ENCODE measurements at places on chromosomes 1 and 21.

- peak; percentile 13 for DNase-seq
Observed at GRCh38 chr1:82030830-82031229, 230.1 kb downstream of the ADGRL2 start.

GRCh38 chr1:184376369-184376768, 10.5 kb upstream of the C1orf21 start:
- no peak for DNase-seq

DNA sequence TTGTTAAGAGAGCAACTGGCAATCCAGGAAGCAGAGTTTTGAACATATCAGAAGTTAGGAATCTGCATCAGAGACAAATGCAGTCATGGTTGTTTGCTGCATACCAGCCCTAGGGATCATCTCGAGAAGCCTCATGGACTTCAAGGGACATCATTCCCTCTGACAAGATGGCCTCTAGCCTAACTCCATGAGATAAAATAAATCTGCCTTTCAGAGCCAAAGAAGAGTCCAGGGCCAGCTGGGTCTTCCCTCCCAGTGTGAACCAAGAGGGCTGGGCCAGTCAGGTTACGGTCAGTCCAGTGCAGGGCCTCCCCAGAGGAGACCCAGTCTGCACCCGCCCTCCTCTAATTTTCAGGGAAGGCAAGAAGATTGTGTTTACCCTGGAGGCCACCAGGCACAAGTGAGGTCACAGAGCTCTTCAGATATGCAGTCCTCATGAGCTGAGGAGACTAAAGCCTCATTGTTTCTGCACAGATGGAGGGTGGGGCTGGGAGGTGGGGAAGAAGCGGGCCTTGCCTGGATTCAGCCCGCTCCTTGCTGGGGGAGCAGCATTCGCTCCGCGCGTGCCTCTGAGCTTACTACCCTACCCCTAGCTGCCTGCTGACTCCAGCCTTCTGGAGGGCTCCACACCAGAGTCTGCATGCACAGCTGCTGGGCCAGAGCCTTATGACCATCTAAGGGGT, 52.8 kb downstream of the CAPN2 start:
- no peak for DNase-seq

DNA sequence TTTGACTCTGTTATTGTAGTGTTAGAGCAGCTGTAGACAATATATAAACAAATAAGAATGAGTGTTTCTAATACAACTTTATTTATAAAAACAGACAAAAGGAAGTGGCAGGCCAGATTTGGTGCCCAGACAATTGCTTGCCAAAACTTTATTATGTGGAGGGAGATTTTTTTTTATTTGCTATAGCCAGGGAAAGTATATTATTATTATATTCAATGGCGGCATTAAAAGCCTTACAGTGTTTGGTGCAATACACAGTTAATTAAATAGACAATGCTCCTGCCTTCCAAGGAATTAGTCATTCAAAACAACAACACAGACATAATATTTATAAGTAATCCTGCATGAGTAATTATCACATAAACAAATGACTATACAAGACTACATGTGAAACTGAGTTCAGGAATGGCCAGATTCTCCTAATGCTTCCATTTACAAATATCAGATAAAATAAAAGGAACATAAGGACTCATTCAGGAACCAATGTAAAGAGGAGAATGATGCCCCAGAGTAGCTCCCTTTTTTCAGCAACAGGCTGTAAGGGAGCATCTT, 10.6 kb upstream of the RC3H1 start:
- DNase-seq, result no peak

DNA sequence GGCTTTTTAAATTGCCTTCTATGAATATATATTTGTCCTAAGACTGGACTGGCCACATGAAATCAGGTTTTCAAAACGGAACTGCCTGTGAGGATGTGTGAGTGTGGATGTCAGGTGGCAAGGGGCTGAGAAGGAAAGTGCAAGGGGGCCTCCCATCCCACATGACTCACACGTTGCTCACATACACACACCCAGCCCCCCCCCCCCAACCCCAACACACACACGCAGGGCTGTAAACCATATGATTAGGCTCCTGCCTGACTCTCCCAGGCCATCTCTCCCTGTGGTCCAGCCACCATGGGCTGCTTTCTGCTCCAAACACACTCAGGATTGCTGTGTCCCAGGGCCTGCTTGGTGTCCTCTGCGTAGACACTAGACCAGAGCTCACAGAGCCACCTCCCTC, 22.4 kb downstream of the DEGS1 start:
- DNase-seq, result no peak

DNA sequence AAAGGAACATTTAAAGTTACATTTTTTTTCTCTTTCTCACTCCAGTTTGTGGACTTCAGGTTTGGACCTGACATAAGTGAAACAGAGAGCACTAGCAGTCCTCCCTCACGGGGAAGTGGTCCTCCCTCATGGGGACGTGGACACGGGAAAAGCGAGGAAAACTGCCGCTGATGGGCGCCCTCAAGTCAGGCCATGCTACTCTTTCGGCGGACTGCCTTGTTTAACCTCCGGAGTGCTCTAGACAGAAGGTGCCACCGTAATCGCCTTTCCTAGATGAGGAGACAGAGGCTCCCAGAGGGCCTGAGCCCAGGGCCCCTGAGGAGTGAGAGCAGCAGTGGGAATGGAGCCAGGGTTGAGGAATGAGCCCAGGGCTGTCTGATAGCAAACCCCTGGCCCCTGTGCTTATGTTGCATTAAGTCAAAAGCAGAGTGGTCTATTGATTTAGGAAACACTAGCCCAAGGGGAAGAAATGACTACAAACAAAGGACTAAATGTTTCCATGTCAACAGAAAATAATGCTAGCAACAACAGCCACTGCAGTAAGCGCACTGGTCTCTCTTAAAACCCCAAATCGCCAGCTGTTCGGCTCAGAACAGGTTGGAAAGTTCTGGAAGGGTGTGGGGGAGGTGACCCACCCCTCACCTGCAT, 84.1 kb downstream of the DMRTB1 start:
- DNase-seq, result no peak

DNA sequence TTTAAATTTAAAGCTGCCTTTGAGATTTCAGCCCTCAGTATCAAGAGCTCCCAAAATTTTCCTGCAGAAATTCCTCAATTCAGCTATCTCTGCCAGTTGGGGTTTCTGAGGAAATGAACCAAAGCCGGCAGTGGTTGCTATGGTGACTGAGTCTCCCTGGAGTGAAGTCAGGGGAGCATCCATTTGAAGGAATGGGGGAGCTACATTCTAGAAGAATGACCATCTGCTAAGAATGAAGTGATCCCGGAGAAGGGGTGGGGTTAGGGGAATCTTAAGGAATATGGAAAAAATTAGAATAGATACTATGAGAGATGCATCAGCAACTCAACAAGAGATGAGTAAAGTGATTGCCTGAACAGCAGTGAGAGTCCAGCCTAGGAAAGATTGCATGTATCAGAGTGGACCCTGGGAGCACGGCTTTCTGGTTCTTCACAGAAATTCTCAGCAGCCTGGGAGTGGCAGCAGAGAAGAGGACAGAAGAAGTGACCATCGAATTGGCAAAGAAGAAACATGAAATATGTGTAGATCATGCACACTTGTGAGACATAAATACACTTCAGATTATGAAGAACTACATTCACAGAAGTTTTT, 94.7 kb downstream of the CHD1L start:
- DNase-seq, result no peak

- DNase-seq, result no peak
Observed at GRCh38 chr1:81225789-81226602, 574.7 kb upstream of the ADGRL2 start.

- DNase-seq, result no peak
Observed at GRCh38 chr21:42451941-42452340, 44.1 kb downstream of the RSPH1 start.

GRCh38 chr1:203153989-203154821, 21.4 kb downstream of the MYBPH start:
- DNase-seq, result no peak

DNA sequence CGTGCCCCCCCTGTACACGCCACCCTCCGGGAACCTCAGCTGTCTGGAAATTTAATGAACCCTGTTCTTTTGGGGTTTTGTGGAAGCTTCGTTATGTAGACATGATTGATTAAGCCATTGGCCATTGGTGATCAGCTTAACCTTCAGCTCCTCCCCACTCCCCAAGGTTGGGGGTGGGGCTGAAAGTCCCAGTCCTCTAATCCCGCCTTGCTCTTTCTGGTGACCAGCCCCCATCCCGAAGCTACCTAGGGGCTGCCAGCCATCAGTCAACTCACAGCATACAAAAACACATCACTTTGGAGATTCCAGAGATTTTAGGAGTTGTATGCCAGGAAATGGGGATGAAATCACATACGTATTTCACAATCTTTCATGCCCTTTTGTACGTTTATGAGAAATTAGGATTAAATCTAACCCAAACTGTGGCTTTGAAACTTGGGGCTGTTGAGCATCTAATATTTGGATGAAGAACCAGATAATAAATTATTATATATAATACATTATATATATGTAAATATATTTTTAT, 52.3 kb downstream of the BACE2 start:
- no peak for DNase-seq

GRCh38 chr1:36386265-36387140, 779 bp upstream of the STK40 start:
- peak; percentile 98 for DNase-seq

DNA sequence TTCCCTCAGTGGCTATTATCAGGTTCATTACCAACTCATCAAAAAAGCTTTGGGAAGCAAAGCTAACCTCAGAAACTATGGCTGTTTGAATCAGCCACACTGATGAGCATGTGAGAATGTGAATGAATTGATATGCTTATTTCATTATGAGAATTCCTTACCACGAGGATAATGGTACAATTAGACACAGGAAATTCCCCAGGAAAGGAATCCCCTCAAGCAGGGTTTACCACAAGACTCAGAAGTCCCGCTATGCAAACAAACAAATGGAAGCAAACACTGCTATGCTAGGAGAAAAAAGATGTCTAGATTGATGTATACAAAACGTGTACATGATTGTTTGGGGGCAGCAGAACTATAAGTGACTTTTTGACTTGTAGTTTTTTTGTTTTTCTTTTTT, 205.0 kb downstream of the HMCN1 start:
- no peak for DNase-seq

GRCh38 chr1:178530037-178530402, 17.1 kb downstream of the TEX35 start:
- peak; percentile 42 for DNase-seq

DNA sequence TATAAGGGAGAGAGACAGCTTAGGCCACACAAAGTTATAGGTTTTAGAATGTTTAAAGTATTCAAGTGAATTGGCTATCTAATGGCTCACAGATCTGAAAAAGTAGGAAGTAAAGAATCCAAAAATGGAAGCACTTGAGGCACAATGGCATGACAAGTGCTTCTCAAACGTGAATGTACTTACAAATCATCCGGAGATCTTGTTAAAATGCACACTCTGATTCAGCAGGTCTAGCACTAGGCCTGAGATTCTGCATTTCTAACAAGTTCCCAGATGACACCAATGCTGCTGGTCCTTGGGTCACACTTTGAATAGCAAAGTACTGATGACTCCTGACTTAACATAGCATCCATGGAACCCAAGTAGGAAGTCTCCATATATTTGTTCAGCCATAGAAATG, 20.9 kb upstream of the AGL start:
- DNase-seq, result no peak

- DNase-seq, result no peak
Observed at GRCh38 chr1:107432108-107432507, 291.3 kb downstream of the NTNG1 start.

GRCh38 chr1:203534526-203534925, 40.6 kb downstream of the OPTC start:
- DNase-seq, result no peak

- DNase-seq, result peak; percentile 55
Observed at GRCh38 chr1:87392248-87393192, 63.8 kb downstream of the LMO4 start.

DNA sequence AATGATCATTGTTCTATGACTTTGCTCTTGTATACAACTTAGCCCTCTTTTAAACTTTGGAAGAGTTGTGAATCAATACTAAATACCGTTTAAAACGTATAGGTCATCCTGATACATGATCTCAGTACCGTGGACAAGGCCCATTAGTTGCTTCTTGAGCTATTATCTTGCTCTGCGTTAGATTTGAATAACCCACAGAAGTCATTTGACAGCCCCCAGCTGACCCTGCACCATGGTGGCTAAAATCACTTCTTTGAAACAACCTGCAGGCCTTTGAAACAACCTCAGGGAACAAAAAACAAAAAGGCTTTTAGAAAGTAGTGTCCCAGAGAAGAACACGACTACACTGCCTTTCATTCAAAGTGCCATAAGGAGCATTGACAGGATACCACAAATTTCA, 473.0 kb upstream of the ADGRL2 start:
- DNase-seq, result no peak

DNA sequence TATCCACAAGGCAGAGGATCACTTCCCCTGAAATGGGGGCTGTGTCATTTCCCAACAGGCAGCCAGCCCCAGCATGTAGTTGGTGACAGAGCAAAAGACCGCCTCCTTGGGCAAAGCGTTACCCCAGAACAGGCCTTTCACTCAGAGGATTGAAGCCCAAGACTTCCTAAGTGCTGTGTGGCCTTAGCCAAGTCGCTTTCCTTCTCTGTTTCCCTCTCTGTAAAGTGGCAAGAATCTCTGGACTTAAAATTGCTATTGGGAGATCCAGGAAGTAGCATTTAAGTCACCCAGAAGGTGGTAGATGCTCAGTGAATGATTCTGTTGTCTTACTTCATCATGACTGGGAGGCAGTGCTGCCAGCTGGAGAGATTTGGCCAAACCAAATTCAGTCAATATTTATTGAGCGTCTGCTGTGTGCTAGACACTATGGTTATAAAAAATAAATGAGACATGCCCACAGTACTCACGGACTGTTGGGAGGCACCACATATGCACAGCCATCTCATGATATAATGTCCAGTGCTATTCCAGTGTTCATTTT, 35.3 kb downstream of the NIPAL3 start:
- DNase-seq, result no peak

- DNase-seq, result no peak
Observed at GRCh38 chr1:81802707-81803430, 2.1 kb downstream of the ADGRL2 start.
